IPS DF 19.7 (cell line): ENCODE measurements at places on chromosomes 2 and 18.
A peak's percentile ranks its signal among the peaks of the same experiment; 100 is the strongest.

DNA sequence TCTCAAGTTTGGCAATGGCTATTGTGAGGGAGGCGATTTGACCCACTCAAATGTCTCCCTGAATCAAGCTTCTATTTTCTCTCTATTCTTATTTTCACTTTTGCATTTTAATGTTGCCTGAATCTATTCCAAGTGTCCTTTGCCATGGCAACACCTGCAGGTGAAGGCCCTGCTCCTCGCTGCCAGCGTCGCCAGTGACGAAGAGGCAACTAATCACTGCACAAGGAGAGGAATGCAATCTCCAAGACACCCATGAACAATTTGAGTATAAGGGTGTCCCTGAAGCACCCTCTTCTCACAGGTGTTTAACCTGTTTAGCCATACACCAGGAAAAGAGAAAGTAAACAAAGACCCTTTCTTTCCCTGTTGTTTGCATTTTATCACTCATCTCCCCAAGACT lies 165.6 kb upstream of the VRK2 start:
- DNase-seq: no peak

DNA sequence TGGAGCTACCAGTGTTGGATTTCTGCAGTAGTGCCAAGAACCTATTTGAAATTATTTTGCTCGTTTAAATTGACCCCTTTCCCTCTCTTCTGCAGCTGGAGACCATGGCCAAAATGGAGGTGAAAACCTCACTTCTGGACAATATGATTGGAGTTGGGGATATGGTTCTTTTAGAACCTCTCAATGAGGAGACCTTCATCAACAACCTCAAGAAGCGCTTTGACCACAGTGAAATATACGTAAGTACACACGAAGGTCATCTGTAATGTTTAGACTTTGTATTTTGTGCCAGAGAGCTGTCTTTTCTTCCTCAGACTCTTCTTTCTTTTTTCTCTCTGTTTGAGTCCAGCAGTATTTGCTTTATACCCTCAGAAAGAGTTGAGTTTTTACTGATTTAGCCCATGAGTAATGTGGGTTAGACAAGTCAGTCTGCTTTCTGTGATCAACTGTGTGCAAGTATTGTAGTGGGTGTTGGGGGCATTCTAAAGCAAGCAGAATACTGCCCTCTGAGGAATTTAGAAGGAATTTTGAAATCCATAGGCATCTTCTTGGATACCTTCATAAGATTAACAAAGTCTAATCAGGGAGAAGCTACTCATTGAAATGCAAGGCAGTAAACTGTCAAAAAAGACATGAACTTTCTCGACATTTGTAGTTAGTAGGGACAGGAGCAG lies 31.7 kb downstream of the MYO1B start:
- DNase-seq: no peak

- no peak for DNase-seq
Observed at GRCh38 chr2:241879326-241879725, 9.8 kb downstream of the RTP5 start.

DNA sequence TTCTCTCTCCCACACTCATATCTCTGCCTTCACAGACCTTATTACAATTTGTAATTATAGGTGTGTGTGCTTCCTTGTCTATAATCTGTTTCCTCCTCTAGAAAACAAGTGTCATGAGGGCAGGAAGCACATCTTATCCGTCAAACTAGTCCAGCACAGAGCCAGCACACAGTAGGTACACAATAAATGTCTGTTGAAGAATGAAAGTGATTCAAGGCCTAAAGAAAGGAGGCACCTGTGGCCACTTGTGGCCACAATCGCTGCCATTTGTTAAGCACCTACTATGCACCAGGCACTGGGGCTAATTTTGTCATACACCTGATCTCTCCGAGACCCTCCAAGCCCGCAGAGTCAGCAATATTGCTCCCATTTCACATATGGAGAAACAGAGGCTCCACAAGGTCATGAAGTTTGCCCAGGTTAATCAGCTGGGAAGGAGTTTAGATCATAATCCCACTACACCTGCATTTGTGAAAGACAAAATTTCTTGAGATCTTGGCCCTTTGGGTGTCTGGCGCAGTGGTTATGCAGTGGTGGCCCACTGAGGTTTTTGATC lies 78.4 kb downstream of the TNS1 start:
- DNase-seq: no peak

DNA sequence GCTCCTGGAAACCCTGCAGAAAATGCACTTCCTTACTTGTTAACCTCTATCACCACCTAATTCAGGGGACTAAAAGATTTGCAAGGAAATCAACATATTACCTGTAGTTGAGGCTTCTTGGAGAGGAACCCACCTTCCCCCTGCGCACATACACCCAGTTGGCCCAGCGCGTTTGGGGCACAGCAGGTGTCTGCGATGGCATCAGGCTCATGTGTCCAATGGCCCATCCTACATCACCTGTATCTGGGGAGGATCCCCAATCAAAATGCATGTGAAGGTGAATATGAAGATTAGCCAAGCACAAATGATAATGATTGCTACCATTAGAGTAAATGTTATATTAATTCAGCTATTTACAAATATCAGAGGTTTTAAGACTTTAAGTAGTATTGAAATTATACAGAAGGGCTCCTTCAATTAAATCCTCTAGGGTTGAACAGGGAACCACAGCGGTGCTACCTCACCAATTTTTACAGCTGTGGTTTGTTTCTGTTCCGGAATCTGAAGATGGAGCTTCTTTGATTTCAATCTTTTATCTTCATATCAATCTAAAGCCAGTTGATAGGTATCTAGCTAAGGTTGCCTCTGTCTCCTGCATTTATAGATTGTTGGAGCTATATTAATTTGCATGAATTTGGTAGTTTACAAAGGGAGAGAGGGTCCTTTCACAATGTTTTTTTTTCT lies 486.0 kb downstream of the RNF144A start:
- no peak for DNase-seq

DNA sequence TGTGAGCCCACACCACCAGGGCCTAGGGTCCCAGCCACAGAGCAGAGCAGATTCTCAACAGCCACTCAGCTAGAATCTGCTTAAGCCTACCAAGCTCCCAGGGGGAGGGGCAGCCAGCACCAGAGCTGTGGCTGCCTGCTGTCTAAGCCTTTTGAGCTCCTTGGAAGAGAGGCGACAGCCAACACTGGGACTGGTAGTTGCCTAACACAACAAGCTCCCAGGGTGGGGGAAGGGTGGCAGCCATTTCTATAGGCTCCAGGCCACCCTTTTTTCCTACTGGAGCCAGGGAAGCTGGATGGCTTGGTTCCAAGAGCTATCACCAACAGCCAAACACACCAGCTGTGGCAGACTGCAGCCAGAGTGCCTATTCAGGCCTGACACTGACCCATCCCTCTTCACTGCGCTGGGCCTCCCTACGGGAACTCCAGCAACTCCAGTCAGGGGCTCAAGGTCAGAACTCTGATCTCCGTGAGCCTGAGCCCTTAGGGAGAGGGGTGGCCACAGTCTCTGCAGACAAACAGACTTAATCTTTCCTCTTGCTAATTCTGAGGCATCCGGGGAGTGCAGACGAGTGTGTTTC lies 1824.3 kb upstream of the CELF4 start:
- peak; percentile 20 for DNase-seq

DNA sequence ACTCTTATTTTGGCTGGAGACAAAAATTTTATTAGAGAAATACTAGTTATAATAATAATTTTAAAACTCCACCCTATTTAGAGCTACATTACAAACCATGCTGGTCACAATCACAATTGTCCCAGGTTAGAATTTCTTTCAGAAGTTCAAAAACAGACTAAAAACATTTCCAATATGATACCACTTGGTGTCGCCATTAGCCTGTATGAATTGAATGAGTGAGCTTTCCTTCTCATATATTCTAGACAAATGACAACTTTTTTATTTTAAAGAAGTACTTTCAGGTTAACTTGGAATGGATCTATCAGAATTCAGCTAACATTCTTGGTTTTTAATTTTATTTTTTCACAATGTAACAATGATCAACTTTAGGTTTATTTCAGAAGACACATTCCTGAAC lies 48.0 kb downstream of the SERPINB8 start:
- DNase-seq: no peak

- no peak for DNase-seq
Observed at GRCh38 chr2:172698041-172698863, 37.4 kb upstream of the RAPGEF4 start.

- no peak for DNase-seq
Observed at GRCh38 chr2:60068755-60069154, 484.7 kb downstream of the BCL11A start.

DNA sequence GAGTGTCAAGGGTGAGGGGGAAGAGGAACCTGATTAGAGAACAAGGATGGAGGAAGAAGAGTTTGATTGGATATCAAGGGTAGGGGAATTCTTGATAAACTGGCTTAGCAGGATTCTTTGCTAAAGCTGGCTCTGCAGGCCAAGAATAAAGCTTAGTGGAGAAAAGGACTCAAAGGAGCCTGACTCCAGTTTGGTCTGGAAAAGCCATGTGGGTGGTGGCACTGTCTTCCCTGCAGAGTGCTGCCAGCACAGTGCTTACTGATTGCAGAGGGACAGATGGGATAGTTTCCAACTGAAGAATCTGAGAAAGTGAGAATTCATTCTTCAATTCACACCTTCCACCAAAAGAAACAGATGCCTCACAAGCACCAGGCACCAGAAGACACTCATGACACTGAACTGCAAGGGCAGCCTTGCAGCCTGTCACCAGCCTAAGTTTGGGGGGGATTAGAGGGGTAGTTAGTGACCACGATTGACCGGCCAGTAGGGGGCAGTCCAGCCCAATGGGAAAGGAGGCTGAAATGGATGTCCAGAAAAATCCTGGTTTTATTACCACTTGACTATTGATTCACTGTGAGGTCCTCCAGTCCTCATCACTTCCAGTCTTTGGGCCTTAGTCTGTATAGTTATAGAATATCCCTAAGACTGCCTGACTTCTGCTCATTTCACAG lies 334.5 kb downstream of the SMAD2 start:
- no peak for DNase-seq

GRCh38 chr2:73386894-73387636 lies 1.4 kb downstream of the ALMS1 start:
- no peak for DNase-seq

DNA sequence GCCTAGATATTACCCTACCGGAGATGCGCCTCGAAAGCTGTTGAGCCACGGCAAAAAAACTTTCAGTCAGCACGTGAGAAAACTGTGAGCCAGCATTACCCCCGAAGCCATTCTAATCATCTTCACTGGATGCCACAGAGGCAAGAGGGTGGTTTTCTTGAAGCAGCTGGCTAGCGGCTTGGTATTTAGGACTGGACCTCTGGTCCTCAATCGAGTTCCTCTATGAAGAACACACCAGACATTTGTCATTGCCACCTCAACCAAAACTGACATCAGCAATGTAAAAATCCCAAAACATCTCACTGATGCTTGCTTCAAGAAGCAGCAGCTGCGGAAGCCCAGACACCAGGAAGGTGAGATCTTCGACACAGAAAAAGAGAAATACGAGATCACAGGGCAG lies 52.8 kb upstream of the SLC66A3 start:
- no peak for DNase-seq

GRCh38 chr2:88139203-88139702 lies 11.4 kb upstream of the FABP1 start:
- no peak for DNase-seq

- DNase-seq: no peak
Observed at GRCh38 chr2:43307046-43307445, 80.6 kb upstream of the ZFP36L2 start.

DNA sequence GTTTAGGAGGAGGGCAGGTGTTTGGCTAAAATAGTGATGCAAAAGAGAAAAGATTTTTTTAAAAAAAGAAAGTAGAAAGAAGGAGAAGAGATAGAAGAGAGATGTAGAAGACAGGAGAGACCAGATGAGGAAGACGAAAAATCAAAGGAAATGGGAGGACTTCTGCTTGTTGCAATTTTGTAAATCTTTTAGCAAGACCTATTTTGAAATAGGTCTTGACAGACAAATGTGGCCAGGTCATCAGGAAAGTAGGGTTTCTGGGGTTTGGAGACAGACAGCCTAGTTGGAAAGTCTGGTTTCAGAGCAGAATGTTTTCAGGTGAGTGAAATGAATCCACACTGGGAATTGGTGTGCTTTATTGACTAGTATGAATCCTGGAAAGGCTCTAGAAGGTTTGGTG lies 104.5 kb upstream of the CAVIN2 start:
- DNase-seq: no peak

GRCh38 chr2:50535971-50536759 lies 495.8 kb downstream of the NRXN1 start:
- DNase-seq: no peak

- DNase-seq: no peak
Observed at GRCh38 chr18:47605093-47605492, 325.4 kb downstream of the SMAD2 start.
